Stimulated activated CD8-positive, alpha-beta memory T cell treated with anti-CD3 and anti-CD28 coated beads, Interleukin-2, amount 100 ng/mL, for 1 hour (primary cell): ENCODE measurements at places on chromosomes 1 and 21.

- no peak for DNase-seq
Measured at GRCh38 chr1:26781206-26781825, 6.4 kb upstream of the PIGV start.

GRCh38 chr21:40733024-40733397 is 113.9 kb downstream of the DSCAM start:
- no peak for DNase-seq

GRCh38 chr1:66025188-66025587 is 232.5 kb downstream of the PDE4B start:
- DNase-seq: no peak

- DNase-seq: no peak
Measured at GRCh38 chr1:22921452-22922126, 51.1 kb downstream of the LACTBL1 start.

GRCh38 chr21:36423771-36424433 is 38.7 kb downstream of the CHAF1B start:
- no peak for DNase-seq

- DNase-seq: no peak
Measured at GRCh38 chr1:117122330-117123025, 929 bp upstream of the TRIM45 start.

GRCh38 chr1:43902058-43902831 is 31.4 kb upstream of the ARTN start:
- DNase-seq: no peak

- DNase-seq: no peak
Measured at GRCh38 chr21:45022348-45022675, 52.1 kb upstream of the ADARB1 start.

DNA sequence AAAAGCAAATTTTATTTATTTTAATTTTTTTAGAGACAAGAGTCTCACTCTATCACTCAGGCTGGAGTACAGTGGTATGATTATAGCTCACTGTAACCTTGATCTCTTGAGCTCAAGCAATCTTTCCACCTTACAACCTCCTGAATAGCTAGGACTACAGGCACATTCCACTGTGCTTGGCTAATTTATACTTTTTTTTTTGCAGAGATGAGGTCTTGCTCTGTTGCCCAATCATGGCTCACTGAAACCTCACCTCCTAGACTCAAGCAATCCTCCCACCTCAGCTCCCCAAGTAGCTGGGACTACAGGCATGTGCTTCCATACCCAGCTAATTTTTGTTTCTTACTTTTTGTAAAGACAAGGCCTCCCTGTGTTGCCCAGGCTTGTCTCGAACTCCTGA is 49.5 kb downstream of the DR1 start:
- no peak for DNase-seq

DNA sequence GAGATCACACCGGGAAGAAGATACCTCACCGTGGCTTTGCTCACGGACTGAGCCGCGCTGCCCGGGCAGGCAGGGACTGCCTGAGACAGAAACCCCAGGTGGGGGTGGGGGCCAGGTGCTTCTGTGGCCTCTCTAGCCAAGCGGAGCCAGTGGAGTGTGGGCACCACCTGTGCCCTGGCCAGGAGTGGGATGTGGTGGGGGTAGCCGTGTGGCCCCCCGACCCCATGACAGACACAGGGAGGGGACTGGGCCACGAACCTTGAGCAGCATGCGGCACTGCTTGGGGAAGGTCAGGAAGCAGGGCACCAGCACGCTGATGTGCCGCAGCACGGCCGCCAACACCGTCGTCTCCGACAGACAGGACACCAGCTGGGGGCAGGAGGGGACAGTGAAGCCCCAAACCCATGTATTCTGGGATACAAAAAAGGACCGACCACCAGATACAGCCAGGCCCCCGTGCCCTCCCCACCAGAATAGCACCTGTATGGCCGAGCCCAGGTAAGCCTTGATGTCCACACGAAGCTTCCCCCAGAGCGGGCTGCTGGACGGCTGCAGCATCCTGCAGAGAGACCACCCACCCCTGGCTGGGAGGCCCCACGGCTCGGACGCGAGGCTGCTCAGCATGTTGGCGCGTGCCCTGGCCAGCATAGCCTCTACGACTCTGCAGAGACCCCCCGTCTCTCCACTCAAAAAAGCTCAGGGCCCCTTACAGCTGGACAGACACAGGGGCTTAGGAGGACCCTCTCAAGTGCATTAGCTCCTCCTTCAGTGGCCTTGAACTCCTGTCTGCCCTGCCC is 5.3 kb downstream of the NOC2L start:
- DNase-seq: no peak

GRCh38 chr1:31032266-31032665 is 33.3 kb downstream of the PUM1 start:
- DNase-seq: no peak

DNA sequence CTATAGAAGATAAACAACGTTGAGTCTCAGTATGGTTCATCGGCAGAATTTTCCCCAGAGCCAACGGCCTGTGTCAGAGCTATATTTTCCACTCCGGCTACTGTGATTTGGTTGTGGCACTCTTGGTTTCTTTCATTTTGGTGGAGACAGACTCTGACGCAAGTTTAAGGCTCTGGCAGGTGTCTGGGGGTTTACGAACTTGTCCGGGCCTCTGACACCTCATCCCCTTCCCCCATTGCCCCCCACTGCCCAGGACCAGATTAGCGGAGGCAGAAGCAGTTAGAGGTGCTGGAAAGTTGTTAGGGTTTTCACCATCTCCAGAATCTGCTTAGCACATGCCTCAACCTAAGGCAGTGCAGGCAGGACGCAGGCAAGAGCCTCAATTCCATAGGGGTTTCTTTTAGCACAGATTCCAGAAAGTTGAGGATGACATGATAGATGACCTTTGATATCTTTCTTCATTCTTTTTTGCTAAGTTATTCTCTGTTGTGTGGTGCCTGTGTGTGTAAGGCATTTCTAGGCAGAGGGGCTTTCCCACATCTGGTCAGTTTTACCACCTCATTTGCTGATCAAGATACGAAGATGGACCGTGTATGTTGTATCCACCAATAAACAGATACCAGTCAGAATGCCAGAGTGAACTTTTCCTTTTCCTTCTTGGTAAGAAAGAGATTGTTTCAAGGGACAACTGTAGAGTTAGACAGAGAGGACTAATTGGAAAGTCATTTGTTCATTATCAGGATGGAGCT is 18.4 kb upstream of the IL10 start:
- no peak for DNase-seq

GRCh38 chr21:32189688-32190483 is 89.0 kb downstream of the MIS18A start:
- no peak for DNase-seq

DNA sequence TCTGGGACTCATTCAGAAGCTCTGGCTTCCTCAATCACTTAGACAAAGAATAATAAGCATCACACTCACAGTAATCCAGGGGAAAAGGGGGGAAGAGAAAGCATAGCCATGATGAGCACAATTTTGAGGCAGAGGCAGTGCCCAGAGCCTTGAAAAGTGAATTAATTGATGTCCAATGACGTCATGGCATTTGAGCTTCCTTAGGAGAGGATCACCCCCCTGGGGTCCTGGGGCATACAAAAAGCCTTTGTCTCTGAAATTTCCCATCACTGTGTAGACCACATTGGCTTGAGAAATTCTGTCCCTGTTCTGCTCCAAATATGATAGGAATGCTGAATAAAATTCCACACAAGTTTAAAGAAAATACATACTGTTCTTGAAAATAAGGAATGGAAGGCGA is 84.3 kb upstream of the COA6 start:
- DNase-seq: no peak

- DNase-seq: no peak
Measured at GRCh38 chr1:45809761-45810160, 6.3 kb downstream of the MAST2 start.

GRCh38 chr1:210129092-210129491 is 103.5 kb upstream of the SERTAD4 start:
- no peak for DNase-seq

DNA sequence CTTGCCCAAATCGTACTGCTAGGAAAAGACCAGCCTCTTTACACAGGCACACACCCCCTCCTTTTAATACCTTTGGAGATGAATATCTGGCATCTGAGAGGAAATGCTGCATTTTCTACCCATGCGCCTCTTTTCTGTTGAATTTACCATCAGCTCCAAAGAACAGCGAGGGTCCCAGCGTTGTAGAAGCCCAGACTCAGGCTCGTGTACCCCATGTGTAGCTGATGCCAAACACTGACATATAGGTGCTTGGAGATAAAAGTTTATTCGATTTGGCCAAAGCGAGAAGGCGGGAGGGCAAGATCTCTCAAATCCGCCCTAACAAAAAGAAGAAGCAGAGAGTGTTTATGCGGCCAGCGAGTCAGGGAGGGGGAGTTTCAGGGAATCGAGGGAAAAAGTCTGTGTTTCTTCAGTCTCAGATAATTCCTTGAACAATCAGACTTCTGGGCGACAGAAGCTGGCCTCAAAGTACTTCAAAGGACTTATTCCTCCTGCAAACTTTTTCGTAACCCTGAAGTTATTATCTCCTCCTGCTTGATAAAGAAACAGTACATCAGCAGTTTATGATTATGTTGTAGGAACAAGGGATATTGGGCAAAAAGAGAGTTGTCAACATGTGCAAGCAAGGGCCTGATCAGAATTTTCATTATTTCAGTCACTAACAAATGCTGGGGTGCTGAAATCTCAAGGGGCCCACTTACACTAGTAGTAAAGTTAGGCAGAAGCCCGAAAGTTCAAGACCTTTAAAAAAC is 642 bp upstream of the CREG1 start:
- DNase-seq: no peak

DNA sequence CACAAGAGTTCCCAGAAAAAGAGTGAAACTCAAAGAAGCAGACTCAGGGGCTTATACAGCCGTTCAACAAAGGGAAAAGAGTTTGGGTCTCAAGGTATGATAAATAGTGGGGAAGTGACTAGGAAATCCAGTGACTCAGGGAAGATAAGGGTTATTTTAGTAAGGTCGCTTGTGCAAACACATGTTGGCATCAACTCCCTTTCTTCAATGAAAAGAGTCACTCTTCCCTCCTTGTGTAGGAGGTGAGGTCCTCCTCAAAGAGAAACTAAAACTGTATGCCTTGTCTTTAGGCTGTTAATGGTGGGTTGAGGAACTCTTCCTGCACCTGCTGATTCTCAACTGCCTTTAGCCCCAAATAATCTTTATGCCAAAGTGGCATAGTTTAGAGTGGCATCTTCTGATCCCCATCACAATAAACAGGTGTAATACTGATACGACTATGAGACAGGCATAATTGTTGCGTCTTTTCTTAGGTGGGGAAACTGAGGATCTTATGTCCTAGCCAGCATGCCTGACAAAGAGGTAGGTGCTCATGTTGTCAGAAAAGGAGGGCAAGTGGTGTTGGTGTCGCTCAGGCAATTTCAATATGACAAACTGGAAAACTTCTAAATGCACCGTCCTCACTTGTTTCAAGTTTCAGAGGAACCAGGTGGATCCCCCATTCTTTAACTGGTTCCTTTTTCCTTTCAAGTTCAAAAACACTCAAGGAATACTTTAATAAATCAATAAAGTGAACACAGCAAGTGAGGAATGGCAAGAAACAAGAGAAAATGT is 294.1 kb upstream of the RUNX1 start:
- no peak for DNase-seq

- DNase-seq: no peak
Measured at GRCh38 chr1:222171005-222171404, 376.9 kb downstream of the HHIPL2 start.

DNA sequence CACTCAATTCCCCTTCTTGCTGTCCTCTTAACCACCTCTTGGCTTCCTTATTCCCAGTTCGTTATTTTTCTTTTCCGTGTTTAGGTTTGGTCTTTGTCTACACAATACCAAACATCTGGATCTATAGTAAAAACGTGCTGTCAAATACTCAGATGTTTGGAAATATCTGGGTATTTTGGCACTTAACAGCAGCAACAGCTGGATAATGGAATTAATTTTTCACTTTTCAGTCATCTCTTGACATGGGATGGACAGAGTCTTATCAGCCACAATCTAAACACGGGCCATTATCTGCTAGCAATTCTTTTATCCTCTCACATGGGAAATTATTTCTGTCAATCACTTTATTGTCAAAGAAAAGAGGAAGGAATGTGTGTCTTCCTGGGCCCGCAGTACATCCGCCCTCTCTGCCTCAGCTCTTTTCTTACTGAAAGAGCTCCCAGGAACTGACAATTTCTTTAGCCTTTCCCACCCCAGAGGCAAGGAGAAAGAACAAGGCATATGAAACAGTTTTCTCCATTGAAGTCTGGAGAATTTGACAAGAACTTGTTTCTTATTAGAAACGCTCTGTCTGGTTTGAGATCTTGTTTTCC is 13.4 kb downstream of the NHLH2 start:
- no peak for DNase-seq

GRCh38 chr1:230570724-230571360 is 71.4 kb upstream of the COG2 start:
- DNase-seq: no peak

DNA sequence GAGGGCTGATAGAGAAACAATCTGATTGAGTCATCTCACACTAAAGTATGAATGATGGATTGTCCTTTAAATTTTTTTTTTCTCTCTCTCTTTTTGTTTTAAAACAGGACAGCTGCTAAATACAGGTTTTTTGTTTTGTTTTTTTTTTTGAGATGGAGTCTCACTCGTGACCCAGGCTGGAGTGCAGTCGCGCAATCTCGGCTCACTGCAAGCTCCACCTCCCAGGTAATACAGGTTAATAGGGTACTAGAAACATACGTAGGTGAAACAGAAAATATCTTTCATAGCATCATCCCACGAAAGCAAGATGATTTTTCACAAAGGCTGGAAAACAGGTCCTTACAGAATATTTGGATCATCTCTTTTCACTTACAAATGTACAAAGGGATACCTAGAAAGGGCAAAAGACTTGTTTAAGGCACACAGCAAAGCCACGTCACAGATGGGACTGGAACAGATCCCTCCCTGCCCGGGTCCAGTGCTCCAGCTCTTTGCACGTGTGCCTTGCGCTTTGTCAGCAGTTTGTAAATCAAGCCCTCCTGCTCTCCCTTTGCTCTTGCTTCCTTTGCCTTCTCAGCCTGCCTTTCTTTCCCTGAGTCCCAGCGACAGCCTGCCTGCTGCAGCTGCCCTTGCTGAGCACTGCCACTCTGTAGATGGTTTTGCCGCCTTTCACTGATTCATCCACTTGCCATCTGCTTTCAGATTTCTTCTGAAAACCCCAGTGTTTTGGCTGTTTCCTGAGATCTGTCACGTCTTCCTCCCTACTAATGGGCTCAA is 171.3 kb upstream of the BEND5 start:
- DNase-seq: no peak

- DNase-seq: no peak
Measured at GRCh38 chr1:215471463-215471862, 95.6 kb upstream of the KCTD3 start.

DNA sequence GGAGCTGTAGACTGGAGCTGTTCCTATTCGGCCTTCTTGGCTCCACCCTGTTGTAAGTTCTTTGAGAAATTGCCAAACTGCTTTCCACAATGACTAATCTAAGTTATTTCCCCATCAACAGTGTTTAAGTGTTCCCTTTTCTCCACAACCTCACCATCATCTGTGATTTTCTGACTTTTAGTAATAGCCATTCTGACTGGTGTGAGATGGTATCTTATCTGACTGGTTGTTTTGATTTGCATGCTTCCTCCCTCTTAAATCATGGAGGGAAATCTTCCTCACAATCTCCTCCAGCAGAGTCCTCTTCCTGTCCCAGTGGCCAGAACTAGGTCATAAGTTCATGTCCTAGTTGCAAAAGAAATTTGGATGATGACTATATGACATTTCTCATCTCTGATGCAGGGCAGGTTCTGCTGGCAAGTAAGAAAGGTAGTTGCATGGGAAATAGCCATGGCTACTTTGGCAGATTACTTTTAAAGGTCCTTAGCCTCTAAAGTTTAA is 294.0 kb downstream of the LRRC40 start:
- no peak for DNase-seq
